Posterior cingulate gyrus (tissue), 11 donors: ENCODE measurements at places on chromosomes 5 and 9.

- no peak for DNase-seq
Observed at GRCh38 chr5:8081179-8081578, 212.2 kb downstream of the MTRR start.

DNA sequence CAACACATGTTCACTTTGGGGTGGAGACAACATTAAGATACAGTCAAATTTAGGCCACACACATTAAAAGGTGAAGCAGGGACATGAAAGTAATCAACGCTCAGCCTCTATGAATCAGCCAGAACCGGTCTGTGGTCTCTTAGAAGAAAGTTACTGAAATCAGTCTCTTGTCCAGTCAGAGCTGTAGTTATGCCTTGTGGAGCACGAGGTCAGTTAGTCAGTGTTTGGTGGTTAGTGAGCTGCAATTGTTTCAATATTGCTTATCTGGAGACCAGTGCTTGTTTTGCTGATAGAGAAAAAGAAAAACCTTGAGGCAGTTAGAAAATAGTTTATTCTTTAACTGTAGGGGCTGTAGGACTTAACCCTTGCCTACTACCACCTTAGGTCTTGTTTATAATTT lies 157.8 kb upstream of the RASEF start:
- DNase-seq: no peak

- no peak for DNase-seq
Observed at GRCh38 chr9:132717326-132717945, 47.2 kb downstream of the GTF3C4 start.

DNA sequence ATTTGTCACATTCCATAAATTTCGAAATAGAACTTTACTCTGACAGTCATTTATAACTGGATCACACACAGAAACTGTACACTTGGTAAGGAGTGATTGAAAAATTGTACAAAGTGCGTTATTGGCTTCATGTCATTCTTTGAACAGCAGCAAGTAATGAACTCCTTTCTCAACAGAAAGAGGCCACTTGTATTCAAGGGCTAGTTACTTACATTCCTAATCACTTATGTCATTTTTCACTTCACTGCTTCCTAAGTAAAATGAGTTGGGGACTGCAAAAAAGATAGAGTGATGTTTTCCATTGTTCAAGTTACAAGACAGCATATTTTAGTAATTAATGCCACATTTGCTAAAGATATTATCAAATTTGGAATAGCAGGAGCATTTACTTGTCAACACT lies 893.2 kb downstream of the DTWD2 start:
- DNase-seq: no peak

GRCh38 chr9:99555792-99556191 lies 265.9 kb upstream of the NR4A3 start:
- DNase-seq: no peak

GRCh38 chr5:170565072-170565471 lies 61.3 kb downstream of the KCNIP1 start:
- no peak for DNase-seq

DNA sequence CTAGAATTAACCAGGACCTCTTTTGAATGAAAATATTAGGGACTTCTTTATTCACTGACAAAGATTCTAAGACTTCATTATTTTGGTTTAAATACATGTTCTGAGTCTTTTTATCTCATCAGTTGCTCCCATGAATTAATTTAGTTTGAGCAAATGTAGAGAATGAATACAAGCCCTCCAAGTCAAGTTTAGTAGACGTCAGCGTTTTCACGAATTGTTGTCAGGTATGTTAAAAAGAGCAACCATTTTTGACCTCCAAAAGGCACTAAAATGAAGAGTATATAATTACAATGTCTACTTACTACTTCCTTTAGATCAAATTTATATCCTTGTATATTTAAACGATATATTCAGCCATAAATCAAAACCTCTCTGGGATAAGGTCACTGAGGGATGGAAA lies 809.3 kb upstream of the CDH6 start:
- no peak for DNase-seq

GRCh38 chr9:76203373-76203772 lies 190.9 kb downstream of the RFK start:
- DNase-seq: no peak

DNA sequence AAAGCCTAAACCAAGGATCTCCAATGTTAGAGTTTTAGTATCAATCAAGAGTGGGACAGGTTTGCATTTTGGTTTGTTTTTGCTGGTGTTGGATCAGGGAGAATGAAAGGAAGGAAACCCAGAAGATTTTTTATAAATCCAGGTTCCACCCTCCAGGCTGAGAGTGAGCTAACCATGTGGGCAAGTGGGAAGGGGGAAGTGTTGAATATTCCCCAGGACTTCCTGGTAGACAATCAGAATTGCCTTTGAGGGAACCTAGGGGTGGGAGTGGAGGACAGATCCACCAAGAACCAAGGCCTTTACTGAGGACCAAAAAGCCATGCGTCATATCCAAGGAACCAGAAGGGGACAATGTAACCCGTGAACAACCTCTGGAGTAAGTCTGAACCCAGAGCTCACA lies 33.5 kb upstream of the PIK3R1 start:
- no peak for DNase-seq

GRCh38 chr5:80198399-80198798 lies 57.4 kb downstream of the SERINC5 start:
- DNase-seq: peak; percentile 98

- DNase-seq: peak; percentile 86
Observed at GRCh38 chr5:154857530-154858296, 714 bp upstream of the CNOT8 start.

GRCh38 chr5:85931220-85931619 lies 686.5 kb upstream of the COX7C start:
- no peak for DNase-seq

GRCh38 chr5:172311605-172312004 lies 28.0 kb upstream of the UBTD2 start:
- DNase-seq: no peak

DNA sequence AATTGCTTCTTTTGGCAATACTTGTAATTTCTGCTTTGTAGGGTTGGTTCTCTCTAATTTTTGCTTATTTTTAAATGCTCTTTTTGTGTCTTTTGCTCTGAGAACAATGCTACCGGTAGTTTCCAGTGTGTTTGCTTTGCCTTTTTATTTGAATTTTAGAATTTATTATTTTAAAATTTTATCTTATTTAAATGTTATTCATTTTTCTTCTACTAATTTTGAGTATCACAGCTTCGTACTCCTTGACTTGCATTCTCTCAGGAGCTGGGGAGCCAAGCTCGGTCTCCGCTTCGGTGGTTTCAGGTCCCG lies 45.9 kb downstream of the ANXA2R start:
- DNase-seq: no peak

- DNase-seq: peak; percentile 56
Observed at GRCh38 chr9:134325096-134325812, 1.0 kb upstream of the RXRA start.

DNA sequence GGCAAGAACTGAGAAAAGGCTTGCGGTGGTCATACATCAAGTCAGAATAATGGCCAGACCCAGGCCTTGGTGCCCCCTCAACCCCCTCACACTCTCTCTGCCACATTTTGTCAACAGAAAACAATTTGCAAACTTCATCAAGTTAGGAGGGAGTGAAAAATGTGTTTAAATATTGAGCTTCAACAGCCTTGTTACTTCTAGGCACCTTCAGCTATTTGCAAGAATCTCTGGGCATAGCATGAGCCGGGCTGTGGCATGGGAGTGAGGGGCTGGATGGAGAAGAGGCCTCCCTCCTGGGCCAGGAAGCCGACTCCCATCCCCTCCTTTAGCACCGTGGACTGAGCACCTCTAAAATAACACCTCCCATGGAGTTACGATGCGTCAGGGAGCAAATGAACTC lies 52.2 kb upstream of the GRHPR start:
- no peak for DNase-seq

DNA sequence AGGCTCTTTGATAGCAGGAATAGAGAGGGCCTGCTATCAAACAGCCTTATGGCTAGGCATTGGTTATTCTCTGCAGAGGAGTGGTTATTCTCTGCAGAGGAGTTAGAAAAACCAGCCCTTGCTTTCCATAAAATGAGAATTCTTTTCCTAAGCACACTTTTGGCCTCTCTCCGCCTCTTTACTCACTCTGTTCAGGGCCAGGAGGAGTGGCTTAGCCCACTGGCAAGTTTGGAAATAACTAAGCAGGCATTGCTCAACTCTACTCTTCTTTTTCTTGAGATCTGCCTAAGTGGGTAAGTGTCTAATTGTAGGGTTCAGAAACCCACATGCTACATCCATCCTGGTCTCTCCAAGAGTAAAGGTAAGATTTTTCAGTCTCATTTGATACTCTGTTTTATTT lies 341.7 kb downstream of the KIAA0825 start:
- no peak for DNase-seq

DNA sequence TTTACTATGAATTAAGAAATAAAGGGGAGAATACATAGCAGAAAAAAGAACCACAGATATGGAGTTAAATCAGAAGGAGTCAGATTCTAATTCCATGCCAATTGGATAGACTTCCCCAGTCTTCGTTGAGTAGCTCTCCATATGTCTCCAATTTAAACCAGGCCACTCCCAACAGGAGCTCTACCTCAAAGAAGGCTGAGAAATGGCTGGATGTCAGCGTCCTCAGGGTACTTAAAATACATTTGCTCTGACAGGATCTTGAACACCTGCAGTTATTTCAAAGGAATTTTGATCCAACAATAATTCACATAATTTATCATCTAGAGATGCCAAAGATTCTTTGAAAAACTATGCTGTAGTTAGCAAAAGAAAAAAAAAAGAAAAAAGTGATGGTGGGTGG lies 133.9 kb upstream of the FBN2 start:
- DNase-seq: no peak

DNA sequence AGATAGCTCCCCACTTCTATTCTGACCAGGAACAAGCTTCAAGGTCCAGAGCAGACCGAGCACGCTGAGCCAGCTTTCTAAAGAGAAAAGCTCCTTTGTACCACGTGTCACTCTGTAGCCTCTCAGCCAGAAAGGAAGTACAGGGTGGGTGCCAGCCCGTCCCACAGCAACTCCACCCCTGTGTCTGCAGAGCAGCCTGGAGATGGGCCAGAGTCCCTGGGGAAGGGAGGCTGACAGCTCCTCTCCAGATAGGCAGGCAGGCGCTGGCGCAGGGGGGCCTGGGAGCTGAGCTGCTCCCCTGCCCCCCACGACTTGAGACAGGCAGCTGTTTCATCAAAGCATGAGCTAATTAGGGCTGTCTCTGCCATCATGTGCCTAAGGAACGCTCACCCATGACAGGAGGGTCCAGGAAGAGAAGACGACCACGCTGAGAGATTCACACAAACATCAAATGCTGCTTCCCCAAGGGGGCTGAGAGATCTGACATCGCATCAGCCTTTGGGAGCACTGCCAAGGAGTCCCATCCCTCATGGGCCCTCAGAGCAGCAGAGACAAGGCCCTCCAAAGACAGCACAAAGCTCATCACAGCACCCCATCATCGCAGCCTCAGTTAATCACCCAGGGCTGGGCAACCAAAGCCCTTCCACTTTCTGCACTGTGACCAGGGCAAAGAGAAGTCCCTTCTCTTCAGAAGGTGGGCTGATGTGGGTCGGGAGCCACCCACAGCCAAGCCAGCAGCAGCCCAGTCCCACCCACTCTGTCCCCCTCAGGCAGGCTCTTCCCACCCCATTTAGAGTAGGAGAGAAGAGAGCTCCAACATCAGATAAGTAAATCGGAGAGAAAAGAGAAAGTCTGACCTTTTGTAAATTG lies 78.5 kb upstream of the LRRTM2 start:
- DNase-seq: peak; percentile 88

DNA sequence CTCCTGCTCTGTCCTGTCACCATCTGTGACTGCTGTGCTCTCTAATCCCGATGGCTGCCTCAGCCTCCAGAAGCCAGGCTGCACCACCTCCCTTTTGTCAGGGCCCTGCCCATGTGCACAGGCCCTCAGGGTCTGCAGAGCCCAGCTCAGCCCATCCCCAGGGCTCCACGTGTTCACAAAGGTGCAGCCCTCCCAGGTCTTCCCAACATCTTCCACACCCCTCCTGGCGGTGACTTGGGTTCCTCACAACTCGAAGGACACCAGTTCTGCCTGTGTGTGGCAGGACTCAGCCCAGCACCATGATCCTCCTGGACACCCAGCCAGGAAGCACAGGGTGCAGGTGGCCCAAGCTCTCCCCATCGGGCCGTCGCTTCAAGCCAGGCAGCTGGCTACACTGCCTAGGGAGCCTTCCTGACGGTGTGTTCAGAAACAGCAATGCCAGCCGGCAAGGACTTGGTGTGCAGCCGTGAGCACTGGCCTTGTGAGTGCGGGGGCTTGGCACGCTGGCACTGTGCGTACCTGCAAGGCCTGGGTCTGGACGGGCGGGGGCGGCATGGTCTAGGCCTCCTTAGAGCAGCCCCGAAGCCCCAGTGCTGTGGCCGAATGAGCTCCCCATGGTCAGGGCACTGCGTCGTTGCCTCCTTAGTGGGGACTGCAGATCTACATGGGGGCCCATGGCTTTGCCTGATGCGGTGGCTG lies 96.1 kb downstream of the MRPL36 start:
- peak; percentile 70 for DNase-seq
